ENCODE measurements at places on chromosomes 3 and 15.

DNA sequence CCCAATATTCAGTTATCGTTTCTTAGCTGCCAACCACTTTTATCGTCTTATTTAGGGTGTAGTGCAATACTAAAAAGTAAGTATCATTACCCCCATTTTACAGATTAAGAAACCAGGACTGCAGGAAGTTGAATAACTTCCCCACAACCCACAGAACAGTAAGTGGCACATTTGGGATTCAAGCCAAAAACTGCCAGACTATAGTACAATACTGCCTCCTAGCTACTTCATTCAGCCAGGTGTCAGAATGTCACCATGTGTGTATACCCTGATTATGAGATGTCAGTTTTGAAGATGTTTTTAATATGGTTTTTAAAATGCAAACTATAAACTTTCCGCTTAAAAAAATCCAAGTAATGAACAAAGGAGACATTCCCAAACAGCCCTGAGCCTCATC, 74.2 kb upstream of the PROK2 start:
- peak; percentile 2 for DNase-seq

DNA sequence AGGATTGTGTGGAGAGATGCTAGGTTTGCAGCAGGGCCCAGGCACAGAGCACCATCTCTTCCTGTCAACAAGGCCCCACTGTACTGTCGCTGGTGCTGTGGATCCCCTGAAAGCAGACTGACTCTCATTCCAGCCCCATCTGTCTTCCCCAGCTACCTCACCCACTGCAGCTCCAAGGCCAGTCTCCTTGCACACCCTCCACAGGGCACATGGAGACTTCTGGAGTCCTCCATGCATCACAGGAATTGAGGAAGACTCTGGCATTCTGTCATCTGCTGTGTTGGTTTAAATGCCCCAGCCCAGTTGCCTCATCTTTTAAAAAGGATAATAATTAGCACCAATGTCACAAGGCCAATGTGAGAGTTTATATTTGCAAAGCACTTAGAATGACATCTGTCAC, 301.2 kb downstream of the RPLP1 start:
- DNase-seq = no peak

GRCh38 chr15:33091983-33092693, 102.4 kb downstream of the FMN1 start:
- DNase-seq = no peak

- no peak for DNase-seq
Measured at GRCh38 chr15:26767169-26767670, 5.6 kb downstream of the GABRB3 start.

- no peak for DNase-seq
Measured at GRCh38 chr15:32951736-32952464, 234.1 kb downstream of the GREM1 start.

DNA sequence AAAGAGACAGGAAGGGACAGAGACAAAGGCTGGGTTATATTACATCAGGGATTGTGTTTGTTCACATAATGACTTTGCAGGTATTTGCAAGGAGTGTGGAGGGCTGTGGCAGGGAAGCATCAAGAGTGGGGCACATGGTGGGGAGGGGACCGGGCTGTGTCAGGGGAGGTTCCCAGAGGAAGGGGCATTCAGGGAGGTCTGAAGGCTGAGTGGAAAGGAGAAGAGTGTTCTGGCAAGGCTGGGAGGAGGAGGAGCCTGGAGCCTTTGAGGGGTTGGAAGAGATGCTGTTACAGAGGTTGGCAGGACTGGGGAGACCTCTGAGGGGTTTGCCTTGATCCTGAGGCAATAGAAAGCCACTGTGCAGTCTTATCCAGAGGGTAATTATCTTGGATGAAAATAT, 49.4 kb downstream of the EXOG start:
- no peak for DNase-seq

DNA sequence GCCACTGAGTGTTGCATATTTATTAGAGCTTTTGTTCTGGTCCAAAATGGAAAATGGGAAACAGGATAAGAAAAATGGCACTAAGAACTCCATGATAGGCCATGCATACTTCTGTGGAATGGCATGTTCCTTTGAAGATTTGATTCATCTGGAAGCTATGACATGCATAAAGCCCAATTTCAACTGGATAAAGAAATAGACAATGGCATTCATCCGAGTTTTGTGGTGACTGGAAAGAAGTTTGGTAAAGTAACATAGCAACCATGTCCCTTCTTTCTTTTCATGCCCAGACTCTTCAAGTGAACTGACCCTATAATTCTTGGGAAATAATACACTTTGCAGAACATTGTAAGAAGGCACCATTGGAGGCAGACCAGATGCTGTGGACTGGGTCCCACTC, 368.4 kb upstream of the IL12A start:
- DNase-seq = no peak

DNA sequence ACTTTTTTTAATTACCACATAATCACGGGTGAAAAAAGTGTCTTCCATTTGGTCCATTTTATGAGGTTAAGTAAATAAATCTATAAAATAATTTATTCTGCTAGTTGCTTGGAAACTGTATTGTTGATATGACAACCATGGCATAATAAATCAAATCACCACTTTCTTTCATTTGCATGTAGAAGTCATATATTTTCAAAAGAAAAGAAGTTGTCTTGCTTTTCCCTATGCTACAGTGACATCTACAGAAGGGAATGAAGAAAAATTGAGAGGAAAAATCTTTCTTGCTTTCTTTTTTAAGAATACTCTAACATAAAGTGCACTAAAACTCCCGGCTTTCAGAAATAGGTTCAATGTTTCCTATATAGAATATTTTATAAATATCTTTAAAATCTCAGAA, 228.5 kb downstream of the ZBBX start:
- DNase-seq = no peak

DNA sequence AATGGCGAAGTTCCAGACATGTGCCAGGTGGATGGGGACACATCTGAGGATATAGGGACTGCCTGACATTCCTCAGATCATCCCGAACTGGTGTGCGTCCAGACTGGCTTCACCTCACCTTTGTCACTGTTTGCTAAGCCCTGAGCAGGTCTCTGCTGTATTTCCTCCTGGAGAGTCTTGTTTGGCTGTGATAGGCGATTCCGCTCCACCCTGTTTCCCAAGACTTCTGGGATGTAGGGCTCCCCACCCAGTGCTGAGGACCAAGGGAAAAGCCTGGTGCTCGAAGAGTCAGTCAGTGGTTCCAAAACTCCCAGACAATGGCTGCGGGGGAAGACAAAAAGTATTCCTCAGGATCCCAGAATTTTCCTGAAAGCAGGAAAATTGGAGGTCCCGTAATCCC, 11.1 kb upstream of the FURIN start:
- DNase-seq = no peak

- no peak for DNase-seq
Measured at GRCh38 chr3:135581806-135582205, 383.7 kb upstream of the PPP2R3A start.

DNA sequence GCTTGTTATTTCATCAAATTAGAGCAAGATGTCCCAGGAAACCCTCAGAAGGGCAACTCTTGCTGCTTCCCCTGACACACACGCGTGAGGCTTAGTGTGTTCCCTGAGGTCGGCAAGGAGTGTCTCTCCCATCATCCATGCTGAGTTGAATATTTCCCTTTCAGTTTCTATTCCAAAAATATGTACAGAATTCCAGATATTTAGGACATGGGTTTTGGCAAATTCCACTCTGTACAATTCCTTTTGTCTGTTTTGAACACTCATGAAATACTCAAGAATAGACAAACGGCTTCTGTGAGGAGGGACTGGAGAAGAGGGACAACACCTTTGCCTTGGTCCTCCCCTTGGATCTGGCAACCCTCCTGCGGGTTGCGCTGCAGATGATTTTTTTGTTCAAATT, 138.0 kb downstream of the DUT start:
- DNase-seq = no peak

- no peak for DNase-seq
Measured at GRCh38 chr3:24401090-24401810, 93.4 kb downstream of the THRB start.

Measured in NCI-H446 (cell line).